ENCODE measurements at places on chromosomes 12 and 14.

DNA sequence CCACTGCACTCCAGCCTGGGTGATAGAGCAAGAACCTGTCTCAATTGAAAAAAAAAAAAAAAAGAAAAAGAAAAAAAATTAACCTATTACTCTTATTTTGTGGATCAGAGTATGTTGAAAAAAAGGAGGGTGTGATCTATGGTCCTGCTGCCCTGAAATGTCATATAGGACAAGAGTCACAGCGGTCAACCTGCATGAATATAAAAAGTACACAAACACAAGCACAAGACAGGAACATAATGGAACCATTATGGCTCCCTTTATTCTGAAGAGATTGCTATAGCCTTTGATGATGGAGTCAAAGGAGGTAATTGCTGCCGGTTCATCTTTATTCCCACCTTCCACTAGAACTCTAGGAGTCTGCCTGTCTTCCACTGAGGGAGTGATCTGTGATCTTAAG lies 96.9 kb downstream of the NTN4 start:
- DNase-seq = no peak

- DNase-seq = no peak
These were observed 291.5 kb downstream of the NELL2 start for GRCh38 chr12:44584625-44585024.

GRCh38 chr14:61860294-61860918 lies 98.2 kb downstream of the SNAPC1 start:
- peak; percentile 31 for DNase-seq

- no peak for DNase-seq
These were observed 61.7 kb upstream of the RIC8B start for GRCh38 chr12:106712768-106713167.

- DNase-seq = peak; percentile 5
These were observed 86.0 kb downstream of the SLCO1A2 start for GRCh38 chr12:21248679-21249078.

DNA sequence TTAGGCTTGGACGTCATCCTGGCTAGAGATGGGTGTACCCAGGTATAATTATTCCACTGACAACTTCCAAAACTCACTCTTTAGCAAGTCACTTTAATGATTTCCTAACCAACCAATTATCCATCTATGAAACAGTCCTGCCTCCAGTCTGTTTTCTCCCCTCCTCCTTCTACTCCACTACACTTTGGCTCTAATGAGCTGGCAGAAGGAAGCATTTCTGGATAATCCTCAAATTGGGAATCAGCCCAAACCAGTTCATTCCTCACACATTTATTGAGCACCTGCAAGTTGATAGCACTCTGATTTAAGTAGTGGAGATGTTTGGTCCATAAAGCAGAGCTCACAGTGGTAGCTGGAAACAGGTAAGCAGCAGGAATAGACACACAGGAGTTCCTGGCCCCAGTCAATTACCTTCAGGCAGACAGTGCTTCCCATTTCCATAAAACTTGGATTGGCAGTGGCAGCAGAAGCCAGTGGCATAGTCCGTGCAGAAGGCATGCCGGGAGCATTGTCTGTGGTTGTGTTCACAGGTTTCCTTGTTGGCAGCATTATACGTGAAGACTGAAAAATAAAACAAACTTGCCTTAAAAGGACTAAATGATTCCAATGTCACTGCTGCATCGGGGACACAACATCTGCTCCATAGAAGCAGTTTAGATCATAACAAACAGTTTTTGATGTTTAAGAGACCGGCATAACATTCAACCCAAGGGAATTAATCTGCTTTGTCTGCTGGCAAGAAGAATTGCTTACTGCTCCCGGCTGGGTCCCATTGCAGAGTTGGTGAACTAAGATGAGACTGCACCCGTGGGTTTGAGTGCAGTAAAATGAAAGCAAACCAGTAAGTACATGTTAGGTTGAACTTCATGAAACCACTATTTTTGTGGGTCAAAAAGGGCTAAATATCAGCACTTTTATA lies 26.2 kb downstream of the NID2 start:
- DNase-seq = no peak

DNA sequence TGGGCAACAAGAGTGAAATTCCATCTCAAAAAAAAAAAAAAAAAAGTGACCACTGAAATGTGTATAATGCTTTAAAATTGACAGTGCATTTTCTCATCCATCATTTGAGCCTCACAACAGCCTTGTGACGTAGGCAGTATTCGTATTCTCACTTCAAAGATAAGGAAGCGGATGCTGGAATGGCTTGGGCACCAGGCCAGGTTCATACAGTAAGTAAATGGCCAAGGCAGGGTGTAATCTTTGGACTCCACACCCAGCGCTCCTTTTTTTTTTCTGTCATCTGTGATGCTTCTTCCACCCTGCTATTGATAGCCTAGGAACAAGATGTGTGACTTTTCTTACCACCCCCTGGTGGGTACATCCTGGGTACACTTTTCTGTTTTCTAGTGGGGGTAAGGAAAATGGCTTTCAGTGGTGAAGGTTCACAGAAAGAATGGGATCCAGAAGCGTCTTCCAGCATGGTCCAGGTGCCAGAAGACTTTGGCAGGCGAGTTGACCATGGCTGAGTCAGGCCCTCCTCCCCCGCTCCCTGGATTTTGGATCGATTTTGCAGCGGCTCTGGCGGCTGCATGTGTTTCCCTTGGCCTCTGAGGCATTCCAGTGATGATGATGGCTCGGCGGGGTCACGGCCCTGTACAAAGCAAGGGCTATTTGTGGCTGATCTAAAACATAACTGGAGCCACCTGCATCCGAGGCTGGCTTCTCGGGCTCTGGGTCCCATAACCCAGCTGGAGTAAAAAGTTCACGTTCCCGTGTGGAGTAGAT lies 110.6 kb downstream of the CACNA1C start:
- DNase-seq = no peak

GRCh38 chr14:50070840-50071548 lies 45.4 kb downstream of the VCPKMT start:
- DNase-seq = no peak

GRCh38 chr12:53602176-53602864 lies 23.9 kb downstream of the ATF7 start:
- no peak for DNase-seq

GRCh38 chr14:98513558-98513957 lies 758.4 kb downstream of the BCL11B start:
- DNase-seq = no peak

DNA sequence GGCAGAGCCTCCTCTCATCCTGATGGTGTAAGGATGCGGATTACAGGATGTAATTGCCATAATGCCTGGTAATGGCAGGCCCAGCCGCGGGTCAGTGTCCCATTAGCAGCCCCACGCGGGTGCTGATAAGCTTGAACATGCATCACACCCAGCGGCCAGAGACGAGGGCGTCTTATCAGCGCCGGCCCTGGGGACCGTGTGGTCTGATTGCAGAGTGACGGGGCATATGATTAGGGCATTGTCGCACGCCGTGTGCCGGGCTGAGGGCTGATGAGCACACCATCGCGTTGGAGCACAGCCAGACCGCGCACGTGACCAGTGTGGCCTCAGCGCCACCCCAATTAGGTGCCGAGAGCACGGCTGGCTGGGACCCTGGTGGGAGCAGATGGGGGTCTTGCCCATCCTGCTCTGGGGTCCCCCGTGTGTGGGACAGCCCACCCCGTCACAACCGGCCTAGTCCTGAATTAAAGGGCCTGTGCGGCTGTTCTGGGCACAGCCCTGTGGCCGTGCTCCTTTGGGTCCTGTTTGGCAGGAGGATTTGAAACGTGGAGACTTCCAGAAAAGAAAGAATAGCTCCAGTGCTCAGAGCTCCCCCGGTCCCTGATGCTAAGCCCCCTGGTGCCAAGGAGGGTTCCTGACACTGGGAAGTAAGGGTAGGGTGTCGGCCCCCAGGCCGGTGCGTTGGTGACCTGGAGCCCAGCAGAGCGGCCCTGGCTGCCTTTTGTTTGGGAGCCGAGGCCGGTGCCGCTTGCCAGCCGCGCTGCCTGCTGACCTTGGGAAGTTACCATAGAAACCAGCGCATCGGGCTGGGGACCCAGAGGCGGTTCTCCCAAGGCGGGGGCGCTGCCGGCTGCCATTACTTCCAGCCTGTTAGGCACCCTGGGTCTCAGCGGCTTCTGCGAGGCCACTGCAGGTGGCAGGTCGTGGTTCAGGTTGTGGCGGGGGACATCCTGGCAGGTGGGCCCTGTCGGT lies 20.7 kb downstream of the KIF26A start:
- peak; percentile 78 for DNase-seq

- DNase-seq = no peak
These were observed 113.3 kb upstream of the PRB2 start for GRCh38 chr12:11508699-11509098.

DNA sequence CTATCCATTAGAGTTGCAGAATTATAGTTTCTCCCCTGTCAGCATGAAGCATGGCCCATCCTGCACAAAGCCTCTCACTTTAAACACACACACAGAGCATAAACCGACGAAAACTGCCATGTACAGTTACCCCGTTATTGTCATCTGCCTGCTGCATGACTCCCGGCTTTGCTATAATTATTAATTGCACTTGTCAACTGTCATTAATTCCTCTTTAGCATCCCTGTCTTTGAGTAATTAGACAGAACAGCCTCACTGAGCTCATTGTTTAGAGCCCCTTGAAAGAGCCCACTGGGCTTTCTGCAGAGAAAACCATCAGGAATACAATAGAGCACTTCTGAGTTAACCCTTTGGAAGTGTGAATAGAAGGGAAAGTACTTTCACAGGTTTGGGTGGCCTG lies 307.2 kb upstream of the SOX5 start:
- DNase-seq = no peak
